ENCODE measurements at places on chromosomes 16 and 17. TPM values are rescaled to one million over a fixed set of nuclear protein-coding genes. Genes with fewer than 3 reads are reported as not detected.

The DOC2A gene
- 0.32 TPM for total RNA-seq

The CCDC182 gene
- total RNA-seq: under 0.01 TPM

The ATP2C2 gene
- not detected for total RNA-seq

The ACSM2A gene
- not detected for total RNA-seq

The NMT1 gene
- total RNA-seq: 78.2 TPM

The SCNN1B gene
- total RNA-seq: not detected

The TEKT3 gene
- total RNA-seq: not detected

The P2RX1 gene
- total RNA-seq: 1.3 TPM

The GP1BA gene
- total RNA-seq: not detected

The ZNF688 gene
- 12.9 TPM for total RNA-seq

The GAST gene
- total RNA-seq: not detected

The LHX1 gene
- total RNA-seq: not detected

The CDH5 gene
- total RNA-seq: not detected

The ZNF750 gene
- total RNA-seq: not detected

All from fibroblast of villous mesenchyme (primary cell).